Bronchus fibroblast of lung (primary cell): ENCODE measurements at places on chromosomes 4 and X. TPM values are rescaled to one million over a fixed set of nuclear protein-coding genes. Genes with fewer than 3 reads are reported as not detected.

The TMEM31 gene
- total RNA-seq: not detected in 2 replicates

The POU4F2 gene
- total RNA-seq: not detected in 2 replicates

The KLKB1 gene
- not detected in 2 replicates for total RNA-seq

The DDIT4L gene
- 1.0 and 1.3 TPM in 2 replicates for total RNA-seq

The GABRE gene
- total RNA-seq: 0.74 and 1.5 TPM in 2 replicates

The CITED1 gene
- 0.17 TPM in 1 of 2 replicates, not detected in the other for total RNA-seq

The GSX2 gene
- total RNA-seq: not detected in 2 replicates

The SYTL5 gene
- total RNA-seq: 0.15 and 0.17 TPM in 2 replicates

The ZMYM3 gene
- 13.6 and 15.3 TPM in 2 replicates for total RNA-seq

The RADX gene
- total RNA-seq: 2.4 and 3.0 TPM in 2 replicates

The ATOH1 gene
- not detected in 2 replicates for total RNA-seq

The VSIG4 gene
- not detected in 2 replicates for total RNA-seq
